ENCODE measurements at places on chromosomes 2 and 18.

GRCh38 chr2:127097841-127098651 lies 8.9 kb downstream of the BIN1 start:
- no peak for DNase-seq

- DNase-seq = no peak
These were observed 467.7 kb downstream of the EPHA4 start for GRCh38 chr2:221104361-221104811.

- no peak for DNase-seq
These were observed 198.2 kb downstream of the PRKCE start for GRCh38 chr2:45849491-45850283.

DNA sequence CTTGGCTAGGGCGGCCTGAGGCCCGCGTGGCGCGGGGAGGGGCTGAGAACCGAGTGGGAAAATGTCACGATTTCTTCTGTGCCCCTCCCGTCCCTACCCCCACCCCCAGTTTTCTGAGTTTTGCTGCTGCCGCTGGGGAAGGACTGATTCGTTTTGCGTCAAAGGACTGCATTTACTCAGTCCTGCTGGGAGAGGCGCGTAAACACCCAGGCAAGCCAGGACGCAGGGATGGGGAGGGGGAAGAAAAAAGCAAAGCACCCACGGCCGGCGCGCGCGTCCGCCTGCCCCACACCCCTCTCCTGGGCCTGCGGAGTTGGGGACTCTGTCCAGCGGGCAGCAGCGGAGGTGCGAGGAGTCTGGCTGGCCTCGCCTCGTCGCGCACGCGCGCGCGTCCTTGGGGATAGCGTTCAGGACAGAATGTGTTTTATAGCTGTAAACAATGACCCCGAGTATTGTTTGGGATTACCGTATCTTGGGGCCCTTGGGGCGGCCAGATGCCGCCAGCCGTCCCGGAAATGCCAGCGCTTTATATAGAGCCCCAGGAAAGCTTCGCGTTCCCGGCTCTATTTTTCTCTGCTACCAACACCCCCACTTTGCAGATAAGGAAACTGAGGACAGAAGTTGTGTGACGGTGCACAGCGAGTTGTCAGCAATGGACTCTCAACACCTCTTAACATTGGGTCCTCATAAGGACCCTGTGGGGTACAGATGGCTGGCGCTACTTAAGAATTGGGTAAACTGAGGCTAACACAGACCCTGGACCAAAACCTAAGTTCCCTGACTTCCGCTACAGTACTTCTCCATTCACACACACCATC lies 1.7 kb upstream of the FOSL2 start:
- DNase-seq = peak; percentile 10

- DNase-seq = no peak
These were observed 11.7 kb upstream of the ELAC1 start for GRCh38 chr18:50956116-50956515.

GRCh38 chr18:43663159-43663558 lies 385.9 kb upstream of the SYT4 start:
- DNase-seq = no peak

DNA sequence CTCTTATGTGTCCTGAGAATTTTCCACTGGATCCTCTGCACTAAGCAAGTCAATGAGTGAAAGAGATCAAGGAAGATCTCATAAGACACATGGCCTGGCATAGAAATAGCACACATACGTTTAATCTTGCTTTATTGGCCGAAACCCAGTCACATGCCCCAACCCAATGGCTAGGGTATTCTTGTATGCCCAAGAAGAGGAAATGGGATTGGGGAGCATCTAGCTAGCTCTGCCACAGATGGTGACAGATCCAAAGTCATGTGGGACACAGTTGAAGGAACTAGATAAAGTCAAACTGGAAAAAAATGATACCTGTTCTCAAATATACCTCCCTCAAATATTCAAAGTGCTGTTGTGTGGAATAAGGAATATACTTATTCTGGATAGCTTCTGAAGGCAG lies 74.7 kb downstream of the CD28 start:
- no peak for DNase-seq

DNA sequence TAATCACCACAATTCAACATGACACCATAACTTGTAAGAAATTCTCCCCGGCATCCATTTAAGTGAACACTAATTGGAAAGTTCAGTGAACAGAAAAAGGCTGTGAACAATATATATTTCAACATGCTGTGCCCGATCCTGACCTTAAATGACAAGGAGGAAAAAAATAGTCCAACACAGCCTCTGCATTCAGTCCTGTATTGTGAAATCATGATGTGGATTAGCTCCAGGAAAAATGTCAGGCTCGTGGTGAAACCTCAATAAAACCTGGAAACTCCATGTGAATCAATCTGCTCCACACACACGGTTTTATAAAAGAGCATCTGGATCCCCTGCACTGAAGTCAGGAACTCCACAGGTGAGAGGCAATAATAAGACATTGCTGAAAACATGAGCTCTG lies 145.4 kb upstream of the SPOPL start:
- no peak for DNase-seq

DNA sequence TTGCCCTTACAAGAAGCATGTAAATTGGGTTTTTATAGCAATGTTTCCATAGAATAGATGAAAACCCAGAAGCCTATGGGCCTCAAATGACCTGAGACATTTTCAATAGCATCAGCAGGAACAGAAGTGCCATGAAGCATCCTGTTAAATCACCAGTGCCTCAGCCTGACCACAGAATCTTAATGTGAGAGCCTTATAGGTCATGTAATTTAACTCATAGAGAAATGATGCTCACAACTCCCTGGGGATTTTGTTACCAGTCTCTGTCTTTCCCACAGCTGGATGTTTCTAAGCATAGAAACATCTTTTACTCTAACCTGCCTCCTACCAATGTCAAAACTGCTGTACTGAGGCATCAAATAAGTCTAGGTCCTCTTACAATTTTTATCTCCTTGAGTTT lies 295.8 kb upstream of the ACVR2A start:
- no peak for DNase-seq

DNA sequence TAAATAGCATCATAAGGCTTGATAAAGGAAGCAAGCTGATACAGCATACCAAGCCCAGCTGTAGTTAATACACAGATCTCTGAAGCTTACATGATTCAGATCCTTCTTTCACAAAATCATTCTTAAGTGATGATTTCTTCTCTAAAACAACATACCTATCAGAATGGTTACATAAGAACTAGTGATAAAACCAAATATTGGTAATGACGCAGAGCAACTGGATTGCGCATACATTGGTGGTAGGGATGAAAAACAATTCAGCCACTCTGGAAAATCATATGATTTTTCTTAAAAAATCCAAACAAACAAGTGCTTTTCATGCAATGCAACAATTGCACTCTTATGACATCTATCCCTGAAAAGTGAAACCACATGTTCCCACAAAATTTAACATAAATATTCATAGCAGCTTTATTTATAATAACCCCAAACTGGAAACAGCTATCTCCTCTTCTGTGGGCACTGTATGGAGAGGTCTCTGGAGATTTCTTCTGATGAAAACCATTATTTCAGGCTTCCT lies 153.6 kb upstream of the DSEL start:
- no peak for DNase-seq

DNA sequence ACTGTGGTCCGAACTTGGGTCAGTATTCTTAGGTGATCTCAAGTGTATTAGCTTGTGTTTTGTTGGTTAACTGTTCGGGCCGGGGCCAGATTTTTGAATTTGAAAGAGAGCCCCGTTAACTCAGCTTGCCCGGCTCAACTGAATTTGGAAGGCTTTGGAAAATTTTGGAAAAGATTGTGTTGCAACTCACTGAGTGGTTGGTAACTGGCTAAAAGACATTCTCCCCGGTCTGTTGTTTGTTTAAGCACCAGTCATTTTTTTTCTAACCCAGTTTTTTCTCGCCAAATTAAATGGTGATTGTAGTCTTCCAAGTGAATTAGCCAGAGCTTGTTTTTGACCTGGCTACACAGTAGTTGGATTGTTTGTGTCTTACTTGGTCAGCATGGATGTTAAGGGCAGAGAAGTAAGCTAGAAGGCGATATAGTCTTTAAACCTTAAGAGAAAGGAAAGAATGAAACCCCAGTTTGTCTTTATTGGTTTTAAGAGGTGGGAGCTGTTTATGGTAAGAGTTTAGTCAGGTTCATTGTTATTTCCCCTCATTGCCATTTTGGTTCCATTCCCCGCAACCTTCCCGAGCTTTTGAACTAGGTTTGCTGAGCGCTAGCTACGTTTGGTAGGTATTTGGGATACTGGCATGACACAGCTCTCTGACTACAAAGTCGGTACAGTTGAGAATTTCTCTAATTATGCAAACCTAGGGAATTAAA lies 2.4 kb downstream of the MAP4K4 start:
- no peak for DNase-seq

GRCh38 chr18:67608615-67609273 lies 92.2 kb upstream of the DSEL start:
- DNase-seq = no peak

DNA sequence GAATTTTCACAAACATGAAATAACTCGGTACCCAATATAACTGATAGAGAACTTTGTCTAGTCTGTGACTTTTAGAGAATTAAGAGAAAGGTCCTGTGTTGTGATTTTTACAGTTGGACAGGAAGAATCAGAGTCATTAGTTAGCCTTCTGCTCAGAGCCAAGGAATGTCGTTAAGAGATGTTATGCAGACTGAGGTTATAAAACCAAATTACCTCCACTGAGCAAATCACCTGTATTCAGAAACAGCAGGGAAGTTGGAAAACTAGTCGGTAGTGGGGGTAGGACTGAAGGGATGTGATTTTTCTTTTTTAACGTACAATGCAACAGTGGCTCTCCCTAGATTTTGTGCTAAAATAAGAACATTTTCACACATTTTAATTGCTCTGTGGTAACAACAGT lies 18.5 kb downstream of the TANK start:
- no peak for DNase-seq

All from activated naive CD4-positive, alpha-beta T cell treated with Interleukin-2 at 50 U/mL for 16 hours (primary cell).